ENCODE measurements at places on chromosomes 6 and 20.

GRCh38 chr6:109038837-109039398 lies 55.7 kb downstream of the SESN1 start:
- DNase-seq, result no peak

DNA sequence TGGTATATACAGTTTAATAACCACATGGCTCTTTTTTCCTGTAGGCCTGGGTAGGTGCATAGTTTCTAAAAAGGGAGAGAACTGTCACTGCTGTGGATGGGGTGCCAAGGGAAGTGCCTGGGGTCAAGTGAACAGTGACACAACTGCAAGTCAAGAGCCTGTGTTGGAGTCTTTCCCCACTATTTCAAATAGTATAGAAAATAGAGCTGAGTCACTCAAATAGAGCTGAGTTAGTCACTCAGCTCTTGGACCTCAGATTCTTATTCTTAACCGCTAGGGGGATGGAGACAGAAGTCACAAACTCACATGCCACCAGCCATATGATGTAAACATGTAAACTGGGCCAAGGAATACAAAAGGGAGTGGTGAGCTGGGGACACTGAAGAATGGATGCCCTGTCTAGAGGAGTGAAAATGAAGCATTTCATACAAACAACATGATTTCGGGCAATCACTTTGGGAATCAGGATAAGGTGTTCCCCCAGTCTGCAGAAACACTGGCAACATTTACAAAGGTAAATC lies 2.1 kb downstream of the NQO2 start:
- DNase-seq, result peak; percentile 60

- DNase-seq, result no peak
Measured at GRCh38 chr20:35826397-35826998, 54.7 kb downstream of the PHF20 start.

GRCh38 chr20:2793471-2793870 lies 7.0 kb downstream of the CPXM1 start:
- no peak for DNase-seq

DNA sequence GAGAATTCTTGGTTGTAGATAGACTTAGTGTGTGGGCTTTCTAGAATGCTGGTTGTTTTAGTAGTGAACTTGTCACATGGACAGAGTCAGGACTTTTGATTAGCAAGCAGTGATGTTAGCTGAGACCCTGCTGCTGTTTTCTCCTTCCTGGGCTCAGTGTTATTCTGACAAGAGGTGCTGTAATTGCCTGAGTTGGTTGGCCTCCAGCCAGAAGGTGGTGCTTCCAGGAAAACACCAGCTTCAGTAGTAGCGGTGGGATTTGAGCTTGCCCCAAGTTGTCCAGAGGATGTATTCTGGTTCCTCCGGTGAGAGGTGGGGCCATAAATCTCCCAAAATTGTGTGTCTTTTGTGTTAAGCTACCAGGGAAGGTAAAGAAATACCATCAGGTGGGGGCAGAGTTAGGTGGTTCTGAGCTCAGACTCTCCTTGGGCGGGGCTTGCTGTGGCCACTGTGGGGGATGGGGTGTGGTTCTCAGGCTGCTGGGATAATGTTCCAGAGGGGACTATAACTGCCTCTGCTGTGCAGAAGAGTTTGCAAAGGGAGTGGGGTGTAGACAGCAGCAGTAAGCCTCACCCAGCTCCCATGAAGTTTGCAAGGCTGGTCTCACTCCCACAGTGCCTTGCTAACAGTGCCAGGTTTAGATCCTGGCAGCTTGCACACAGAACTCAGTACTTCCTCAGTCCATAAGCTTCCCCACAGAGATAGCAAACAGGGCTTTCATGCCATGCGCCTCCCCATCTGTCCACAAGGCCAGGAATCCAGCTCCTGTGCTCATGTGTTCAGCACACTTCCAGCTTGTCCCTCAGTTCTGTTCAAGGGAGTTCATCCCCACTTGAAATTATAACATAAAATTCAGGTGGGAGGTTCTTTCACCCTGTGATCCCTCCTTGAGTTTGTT lies 278.4 kb upstream of the PTCHD4 start:
- DNase-seq, result no peak

- DNase-seq, result no peak
Measured at GRCh38 chr20:5949943-5950270, 426 bp downstream of the TRMT6 start.

- no peak for DNase-seq
Measured at GRCh38 chr6:77015350-77015749, 447.9 kb downstream of the HTR1B start.

- no peak for DNase-seq
Measured at GRCh38 chr6:148945301-148946021, 198.6 kb downstream of the UST start.

GRCh38 chr20:45611054-45611453 lies 18.5 kb upstream of the WFDC10A start:
- no peak for DNase-seq

DNA sequence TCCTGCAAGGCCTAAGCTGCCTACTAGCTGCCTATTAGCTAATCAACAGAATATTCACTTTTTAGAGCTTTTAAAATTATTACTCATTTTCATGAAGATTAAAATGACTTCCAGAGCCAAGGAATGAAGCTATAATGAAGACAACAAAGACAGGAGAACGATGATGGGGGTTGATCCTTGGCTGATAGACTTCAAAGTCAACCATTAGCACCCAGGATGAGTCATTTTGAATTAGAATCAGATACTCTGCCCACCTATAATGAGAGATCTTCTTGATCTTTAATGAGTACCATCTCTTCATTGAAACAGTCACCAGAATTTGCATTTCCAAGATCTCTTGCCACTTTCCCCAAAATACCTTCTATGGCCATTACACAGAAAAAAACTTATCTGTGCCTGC lies 56.7 kb upstream of the CDYL start:
- no peak for DNase-seq

GRCh38 chr6:123804787-123805540 lies 1.3 kb downstream of the NKAIN2 start:
- no peak for DNase-seq

GRCh38 chr20:54345301-54345724 lies 130.1 kb upstream of the DOK5 start:
- no peak for DNase-seq

- DNase-seq, result no peak
Measured at GRCh38 chr6:157099912-157100593, 223.3 kb downstream of the TMEM242 start.

DNA sequence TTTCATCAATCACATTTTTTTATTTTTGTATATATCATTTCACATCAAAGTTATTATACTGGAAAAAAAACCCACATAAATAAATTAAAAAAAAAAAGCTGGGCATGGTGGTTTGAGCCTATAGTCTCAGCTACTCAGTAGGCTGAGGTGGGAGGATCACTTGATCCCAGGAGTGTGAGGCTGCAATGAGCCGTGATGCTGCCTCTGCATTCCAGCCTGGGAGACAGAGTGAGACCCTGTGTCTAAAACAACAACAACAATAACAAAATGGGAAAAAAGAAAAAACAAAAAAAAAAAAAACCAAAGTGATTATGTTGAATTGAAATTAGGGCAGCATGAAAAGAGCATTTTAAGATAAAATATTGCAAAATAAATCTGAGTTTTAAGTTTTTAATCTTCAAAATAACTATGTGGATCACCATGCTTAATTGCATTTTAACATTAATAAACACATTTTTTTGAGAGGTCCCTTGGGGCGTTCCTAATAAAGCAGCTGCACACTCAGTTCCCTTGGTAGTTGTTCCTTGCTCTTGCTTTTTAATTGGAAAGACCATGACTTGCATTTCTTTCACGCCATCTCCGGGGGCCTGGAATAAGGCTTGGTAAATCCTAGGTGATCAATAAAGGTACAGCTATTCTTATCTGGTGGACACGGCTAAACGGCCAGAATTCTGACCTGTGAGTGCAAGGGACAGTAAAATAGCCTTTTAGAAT lies 15.1 kb downstream of the NOX3 start:
- no peak for DNase-seq

DNA sequence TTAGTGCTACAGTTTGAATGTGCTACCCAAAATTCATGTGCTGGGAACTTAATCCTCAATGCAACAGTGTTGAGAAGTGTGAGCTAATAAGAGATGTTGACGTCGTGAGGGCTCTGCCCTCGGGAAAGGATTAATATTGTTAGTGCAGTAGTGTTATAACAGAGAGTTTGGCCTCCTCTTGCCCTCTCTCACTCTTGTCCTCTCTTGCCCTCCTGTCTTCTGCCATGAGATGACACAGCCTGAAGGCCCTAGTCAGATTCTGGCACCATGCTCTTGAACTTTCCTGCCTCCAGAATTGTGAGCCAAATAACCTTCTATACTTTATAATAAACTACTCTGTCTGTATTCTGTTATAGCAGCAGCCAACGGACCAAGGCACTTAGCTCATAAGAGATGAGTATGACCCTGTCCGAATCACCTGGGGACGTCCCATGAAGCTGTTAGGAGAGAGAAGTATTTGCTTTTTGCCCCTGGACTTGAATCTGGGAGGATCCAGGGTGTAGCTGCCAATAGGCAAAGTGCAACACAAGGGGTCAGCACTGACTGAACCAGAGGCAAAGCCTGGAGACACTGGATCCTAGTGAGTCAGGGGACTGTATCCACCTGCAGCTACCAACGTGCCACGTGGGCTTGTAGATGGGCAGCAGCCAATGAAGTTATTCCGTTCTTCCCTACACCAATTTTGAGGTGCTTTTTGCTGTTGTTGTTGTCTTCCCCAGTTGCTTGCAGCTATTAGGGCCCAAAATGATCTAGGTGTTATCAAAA lies 233.7 kb downstream of the THBS2 start:
- DNase-seq, result no peak

DNA sequence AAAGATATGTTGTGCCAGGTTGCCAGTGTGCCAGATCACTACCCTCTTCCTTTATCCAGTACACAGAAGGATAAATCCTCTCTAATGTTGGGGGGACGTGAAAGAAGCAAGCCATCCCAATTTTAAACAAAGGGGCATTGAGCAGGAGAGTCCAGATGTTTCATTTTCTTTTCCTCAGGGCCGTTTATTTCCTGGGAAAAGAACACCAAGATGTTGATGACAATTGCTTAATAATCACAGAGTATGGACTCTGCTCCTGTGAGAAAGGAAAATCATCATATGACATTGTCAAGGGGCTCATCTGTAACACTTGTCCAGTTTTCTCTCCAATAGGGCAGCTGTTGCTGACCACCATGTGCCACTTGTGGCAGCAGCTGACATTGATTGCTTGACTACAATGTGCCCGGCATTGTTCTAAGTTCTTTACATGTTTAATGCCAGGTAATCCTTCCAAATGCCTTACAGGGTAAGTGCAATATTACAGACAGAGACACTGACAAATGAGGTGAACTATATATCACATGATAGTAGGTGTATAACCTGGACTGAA lies 161.4 kb downstream of the CD109 start:
- DNase-seq, result no peak

DNA sequence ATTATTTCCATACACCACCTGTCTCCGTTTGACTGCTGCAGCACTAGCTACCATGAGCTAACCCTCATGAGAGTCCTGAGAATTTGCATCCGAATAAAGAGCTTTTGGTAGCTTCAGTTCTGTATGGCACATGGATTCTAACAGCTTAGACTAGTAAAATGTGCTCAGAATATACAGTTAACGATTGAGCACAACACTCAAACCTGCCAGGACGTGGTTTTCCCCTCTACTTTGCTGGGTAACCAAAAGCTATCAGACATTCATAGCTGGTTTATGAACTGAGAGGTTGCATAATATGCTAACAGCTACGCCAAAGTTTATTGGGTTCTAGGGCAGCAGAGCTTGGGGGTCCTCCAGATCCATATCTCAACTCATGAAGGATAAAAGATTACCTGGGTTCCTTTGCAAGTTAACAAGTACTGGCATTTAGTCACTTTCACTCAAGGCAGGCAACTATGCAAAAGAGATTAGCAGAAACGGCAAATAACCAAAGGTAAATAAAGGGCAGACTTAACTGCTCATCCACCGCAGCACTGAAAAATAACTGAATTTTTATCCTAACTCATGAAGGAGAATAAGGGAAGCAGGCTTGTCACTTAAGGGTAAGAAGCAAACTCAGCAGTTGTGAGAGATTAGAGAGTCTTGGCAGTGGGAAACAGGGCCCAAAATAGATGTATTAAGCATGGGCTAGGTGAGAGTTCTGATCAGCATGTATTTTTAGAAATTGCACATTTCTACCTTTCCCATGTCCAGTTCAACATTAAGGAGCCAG lies 29.4 kb downstream of the NUDT3 start:
- DNase-seq, result no peak

- DNase-seq, result no peak
Measured at GRCh38 chr20:46312075-46312944, 4.0 kb upstream of the CDH22 start.

- DNase-seq, result no peak
Measured at GRCh38 chr6:144847916-144848315, 562.8 kb downstream of the UTRN start.

DNA sequence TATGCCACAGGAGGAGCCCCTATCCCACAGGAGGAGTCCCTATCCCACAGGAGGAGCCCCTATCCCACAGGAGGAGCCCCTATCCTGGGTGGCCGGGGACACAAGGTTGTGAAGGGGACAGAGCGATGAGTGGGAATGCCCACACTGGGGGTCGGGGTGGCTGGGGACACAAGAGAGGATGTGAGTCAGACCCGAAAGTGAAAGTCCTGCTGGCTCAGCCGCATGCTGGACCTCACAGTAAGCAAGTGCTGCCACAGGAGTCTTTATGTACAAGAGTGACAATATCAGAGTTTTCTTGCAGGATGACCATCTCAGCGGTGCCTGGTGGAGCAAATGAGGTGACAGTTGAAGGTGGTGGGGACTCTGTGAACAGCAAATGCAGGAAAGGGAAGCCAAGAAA lies 93.7 kb downstream of the PSMB1 start:
- DNase-seq, result no peak

GRCh38 chr6:113089056-113089455 lies 741.9 kb downstream of the RFPL4B start:
- no peak for DNase-seq

DNA sequence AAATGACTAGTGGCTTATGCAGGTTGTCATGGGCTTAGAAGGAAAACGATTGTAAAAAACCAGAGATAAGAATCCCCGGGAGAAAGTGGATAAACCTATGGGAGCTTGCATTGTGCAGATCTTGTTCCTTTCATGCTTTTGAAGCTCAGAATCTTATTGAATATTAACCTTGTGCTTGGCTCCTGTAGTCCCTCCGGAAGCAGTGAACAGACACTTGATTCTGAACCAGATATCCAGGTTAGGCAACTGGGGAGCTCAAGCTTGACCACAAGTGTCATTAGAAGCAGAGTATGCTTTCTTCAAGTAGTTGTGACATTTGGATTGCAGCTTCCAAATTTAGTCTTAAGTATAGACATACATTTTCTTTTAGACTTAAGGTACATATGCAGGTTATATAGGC lies 212.6 kb upstream of the MOCS1 start:
- no peak for DNase-seq

DNA sequence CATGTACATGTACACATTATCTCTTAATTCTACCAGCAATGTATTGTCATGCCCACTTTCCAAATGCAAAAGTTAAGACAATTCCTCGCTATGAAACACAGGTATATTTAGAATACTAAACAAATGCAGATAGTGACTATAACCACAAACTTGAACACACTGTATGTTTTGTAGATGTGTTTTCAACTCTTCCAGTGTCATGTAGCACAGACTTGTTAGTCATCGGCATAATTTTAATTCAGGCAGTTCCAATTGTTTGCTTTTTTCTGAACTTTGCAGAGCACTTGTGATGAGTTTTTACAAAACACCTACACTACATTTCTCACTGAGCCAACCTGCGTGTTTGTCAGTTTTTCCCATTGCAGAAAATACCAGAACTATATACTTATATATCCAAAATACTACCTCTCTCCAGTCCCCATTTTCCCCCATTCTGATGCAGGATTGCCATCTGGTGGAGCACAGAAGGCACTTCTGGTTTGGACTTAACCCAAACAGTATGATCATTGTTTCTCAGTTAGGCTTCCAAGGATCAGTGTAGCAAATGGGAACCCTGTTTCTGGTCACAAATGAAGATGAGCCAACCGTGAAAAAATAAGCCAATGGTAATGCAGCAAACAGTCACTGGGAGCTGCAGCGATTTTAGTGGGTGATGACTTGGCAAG lies 143.4 kb downstream of the ADGRB3 start:
- peak; percentile 19 for DNase-seq

All from frontal cortex (tissue), 4 donors.